Right cardiac atrium (tissue), 5 donors: ENCODE measurements at places on chromosomes 2 and 18. TPM values are rescaled to one million over a fixed set of nuclear protein-coding genes. Genes with fewer than 3 reads are reported as not detected.

LINC00305 gene
- not detected for total RNA-seq

SCYGR4 gene
- not detected for total RNA-seq

CAPN10 gene
- total RNA-seq, result 35.5 TPM

PIEZO2 gene
- 0.56 TPM for total RNA-seq

ZNF2 gene
- total RNA-seq, result 3.2 TPM

ICOS gene
- total RNA-seq, result not detected

POMC gene
- total RNA-seq, result 7.3 TPM

RIF1 gene
- 17.7 TPM for total RNA-seq

GATA6 gene
- 85.8 TPM for total RNA-seq

C2orf80 gene
- total RNA-seq, result not detected

LYPD1 gene
- total RNA-seq, result not detected

RBKS gene
- total RNA-seq, result 2.6 TPM

SAG gene
- not detected for total RNA-seq

TDRD15 gene
- total RNA-seq, result not detected

SPC25 gene
- total RNA-seq, result 0.31 TPM

DNA sequence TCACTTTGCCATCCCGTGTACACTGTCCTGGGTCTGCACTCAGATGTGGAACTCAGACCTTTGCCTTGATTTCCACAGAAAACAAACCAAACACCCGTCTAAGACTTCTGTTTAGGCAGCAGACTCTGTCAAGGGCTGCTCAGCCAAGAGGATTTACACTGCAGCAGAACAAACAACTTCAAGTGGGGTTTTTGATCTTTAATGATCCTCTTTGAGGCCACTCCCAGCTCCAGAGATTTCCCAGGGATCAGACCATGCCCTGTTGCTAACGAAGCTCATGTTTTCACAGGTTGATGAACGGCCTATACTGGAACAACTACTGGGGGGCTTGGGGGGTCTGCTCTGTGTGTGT is 52.5 kb upstream of the LGALSL start:
- no peak for DNase-seq

- no peak for DNase-seq
Observed at GRCh38 chr2:190804182-190804795, 76.3 kb upstream of the GLS start.

DNA sequence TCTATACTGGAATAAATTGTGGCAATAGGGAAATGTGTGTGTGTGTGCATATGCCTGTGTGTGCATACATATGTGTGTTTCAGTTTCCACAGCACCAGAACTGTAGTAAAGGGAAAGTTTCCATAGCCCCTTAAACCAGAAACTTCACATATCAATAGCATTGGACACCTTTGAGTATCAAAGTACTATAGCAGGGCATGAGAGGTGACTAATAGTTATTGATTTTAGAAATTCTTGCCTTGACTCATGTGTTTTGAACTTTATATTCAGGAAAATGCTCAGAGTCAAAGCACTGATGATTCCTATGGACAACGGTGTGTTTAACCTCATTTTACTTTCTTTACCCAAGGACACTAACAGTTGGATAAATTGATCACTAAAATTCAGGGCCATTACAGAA is 50.0 kb downstream of the SLC9A2 start:
- DNase-seq, result no peak

GRCh38 chr2:62928015-62928414 is 122.6 kb upstream of the OTX1 start:
- DNase-seq, result no peak

- no peak for DNase-seq
Observed at GRCh38 chr2:58973811-58974281, 732.7 kb upstream of the FANCL start.

- no peak for DNase-seq
Observed at GRCh38 chr2:158778243-158778642, 16.9 kb upstream of the DAPL1 start.

- no peak for DNase-seq
Observed at GRCh38 chr2:148981324-148981723, 57.2 kb upstream of the LYPD6B start.

DNA sequence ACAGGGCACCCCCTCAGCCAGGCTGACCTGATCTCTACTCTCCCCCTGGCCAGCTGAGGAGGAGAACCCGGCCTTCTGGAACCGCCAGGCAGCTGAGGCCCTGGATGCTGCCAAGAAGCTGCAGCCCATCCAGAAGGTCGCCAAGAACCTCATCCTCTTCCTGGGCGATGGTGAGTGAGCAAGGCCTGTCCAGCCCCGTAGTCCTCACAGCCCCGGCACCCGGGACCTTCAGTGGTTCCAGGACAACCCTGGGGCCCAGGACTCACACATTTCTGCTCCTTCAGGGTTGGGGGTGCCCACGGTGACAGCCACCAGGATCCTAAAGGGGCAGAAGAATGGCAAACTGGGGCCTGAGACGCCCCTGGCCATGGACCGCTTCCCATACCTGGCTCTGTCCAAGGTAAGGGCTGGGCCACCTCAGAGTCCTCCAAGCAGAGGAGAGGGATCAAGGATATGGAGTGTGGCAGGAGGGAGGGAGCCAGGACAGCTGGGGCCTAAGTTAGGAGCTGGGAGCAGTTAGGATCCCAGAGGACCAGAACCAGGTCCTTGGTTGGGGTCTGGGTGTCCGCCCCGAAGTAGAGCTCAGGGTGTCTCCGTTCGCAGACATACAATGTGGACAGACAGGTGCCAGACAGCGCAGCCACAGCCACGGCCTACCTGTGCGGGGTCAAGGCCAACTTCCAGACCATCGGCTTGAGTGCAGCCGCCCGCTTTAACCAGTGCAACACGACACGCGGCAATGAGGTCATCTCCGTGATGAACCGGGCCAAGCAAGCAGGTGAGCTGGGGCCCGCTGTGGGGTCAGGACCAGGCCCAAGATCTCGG is 555 bp downstream of the ALPI start:
- no peak for DNase-seq

- DNase-seq, result no peak
Observed at GRCh38 chr2:121599963-121600651, 49.2 kb downstream of the CLASP1 start.

- DNase-seq, result no peak
Observed at GRCh38 chr18:37447962-37448888, 117.4 kb downstream of the CELF4 start.

DNA sequence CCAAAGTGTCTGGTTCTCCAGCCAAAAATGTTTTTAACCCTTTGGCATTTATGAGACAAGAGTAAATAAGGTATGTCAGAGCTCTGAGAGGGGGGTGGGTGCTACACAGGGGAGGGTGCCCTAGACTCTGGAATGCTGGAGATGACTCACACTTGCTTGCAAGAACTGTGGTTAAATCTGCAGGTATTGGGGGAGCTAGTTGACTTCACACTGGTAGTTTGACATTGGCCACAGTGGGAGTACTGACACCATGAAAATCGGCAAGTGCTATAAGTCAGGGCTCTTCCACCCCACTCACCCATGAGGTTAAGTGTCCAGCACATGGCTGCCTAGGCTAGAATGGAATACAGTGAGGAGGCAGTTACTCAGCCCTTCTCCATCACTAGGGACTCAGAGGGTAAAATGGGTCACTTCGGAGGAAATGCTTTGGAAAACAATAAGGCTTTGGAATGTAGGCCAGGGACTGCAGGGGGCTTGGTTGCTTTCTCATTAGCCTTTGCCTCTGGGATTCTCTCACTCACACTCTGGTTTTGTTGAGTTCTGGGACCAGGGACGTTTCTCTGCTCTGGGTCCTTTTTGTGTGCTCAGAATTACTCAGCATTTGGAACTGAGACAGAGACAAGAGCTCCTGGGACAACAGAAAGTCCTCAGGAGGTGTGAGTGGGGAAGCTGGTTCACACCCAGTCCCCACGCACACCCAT is 91.6 kb downstream of the ACKR3 start:
- DNase-seq, result no peak

- no peak for DNase-seq
Observed at GRCh38 chr2:36820942-36821605, 124.6 kb downstream of the VIT start.

DNA sequence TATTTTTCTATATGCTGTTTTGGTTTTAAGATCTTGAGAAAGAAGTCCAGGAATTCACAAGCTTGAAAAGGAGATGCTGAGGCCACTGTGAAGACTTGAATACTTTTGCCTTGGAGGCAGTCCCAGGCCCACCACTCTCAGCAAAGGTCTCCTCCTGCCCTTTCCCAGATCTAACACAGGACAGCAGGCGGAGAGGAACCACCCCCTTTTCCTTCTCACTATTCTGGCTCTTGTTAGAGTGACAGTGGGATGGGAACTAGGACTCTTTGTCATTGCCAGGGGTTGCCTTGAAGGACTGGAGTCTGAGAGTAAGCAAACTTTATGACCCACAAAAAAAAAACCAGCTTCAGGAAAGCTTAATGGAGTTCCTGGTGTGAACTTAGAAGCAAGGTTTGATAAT is 54.7 kb downstream of the E2F6 start:
- DNase-seq, result no peak

GRCh38 chr2:205280596-205281236 is 401.6 kb upstream of the NRP2 start:
- DNase-seq, result no peak

- DNase-seq, result peak; percentile 91
Observed at GRCh38 chr2:241811201-241811951, 2.4 kb downstream of the NEU4 start.

DNA sequence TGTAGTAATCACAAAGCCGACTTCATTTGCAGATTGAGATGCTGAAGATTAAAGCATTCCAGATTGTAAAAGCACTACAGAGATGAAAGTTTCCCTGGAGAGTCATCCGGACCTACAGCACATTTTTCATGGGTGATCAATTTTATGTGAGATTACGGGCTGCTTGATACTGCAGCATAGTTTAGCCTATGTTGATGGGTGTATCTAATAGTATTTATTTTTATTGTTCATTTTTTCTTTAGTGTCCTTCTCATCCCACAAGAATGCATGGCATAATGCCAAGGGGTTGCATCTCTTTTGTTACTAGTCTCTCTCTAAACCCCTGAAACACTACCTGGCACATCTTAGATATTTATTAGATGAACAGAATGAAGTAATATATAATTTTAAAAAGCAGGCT is 240.4 kb downstream of the MBD2 start:
- no peak for DNase-seq

DNA sequence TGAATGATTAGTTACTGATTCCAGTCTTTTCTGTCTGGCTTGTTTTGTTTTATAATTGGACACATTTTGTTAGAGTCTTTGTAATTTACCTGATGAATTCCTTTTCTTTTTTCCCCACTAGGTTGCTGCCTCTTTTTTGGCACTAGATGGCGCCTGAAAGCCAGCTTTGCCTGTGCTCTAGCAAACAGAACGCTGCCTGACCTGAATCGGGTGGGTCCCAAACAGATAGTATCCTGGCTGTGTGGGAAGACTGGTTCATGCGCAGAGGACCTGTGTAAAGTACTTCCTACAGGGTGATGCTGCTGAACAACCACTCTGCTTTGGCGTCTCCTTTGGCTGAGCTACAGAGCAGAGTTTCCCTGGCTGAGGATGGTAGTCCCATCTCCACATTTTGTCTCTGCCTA is 288.2 kb downstream of the IKZF2 start:
- no peak for DNase-seq

DNA sequence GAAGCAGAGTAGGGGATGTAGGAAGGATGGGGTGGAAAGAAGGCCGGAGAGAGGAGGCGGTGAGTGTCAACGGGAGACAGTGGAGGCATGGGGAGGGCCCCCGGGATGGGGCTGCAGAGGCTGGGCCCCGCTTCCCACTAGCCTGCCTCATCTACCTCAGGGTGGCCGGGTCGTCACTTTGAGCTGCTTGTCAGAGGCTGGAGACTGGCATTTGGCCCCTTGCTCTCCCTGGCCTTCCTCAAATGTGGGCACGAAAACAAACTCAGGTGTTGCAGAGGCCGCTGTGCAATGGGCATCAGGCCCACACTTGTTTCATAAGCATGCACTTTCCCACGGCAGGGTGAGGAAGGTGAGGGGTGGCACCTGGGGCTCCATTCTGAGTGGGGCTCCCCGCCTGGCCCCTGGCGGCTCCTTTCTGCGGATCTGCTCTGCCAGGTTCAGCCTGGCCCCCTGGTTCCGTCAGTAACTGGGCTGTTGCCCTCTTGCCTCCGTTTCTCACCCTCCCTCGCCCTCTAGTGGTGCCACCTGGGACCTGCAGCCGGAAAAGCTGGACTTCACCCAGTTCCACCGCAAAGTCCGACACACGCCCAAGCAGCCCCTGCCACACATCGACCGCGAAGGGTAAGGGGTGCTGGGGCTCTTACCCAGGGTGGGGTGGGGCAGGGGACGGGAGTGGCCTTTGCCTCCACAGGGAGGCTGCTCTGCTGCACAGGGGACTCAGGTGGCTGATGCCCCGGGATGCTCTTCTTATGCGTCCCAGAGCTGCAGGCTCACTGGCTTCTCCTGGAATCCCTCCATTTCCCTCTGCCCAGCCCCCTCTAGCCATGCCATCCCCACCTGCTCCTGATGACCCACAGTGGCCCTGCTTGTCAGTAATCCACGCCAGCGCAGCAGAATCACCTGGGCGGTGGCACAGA is 125.4 kb downstream of the CTIF start:
- DNase-seq, result peak; percentile 90
